Right atrium auricular region (tissue), 2 donors: ENCODE measurements at places on chromosomes 1 and 21. TPM values are rescaled to one million over a fixed set of nuclear protein-coding genes. Genes with fewer than 3 reads are reported as not detected.

Gene MARK1
- total RNA-seq: 12.5 TPM

- no peak for DNase-seq
Observed at GRCh38 chr1:160823296-160823695, 27.3 kb downstream of the LY9 start.

GRCh38 chr21:45381036-45381787 is 23.8 kb upstream of the COL18A1 start:
- no peak for DNase-seq

DNA sequence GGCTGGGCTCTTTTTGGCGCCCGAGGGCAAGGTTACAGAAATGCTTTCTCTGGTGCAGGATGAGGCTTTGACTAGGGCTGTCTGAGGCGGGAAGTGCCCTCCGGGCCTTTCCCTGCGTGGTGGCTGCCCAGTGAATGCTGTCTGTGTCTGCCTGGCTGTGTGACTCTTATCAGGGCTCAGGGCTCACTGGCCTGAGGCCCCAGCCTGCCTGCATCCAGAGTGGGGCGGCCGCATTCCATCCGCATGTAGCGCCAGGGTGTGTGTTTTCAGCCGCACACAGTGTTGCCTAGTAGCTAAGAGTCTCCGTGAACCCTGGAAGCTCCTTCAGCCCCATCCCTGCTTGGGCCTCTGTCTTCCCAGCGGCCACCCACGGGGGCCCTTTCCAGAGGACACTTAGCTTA is 59.1 kb downstream of the FAAP20 start:
- peak; percentile 85 for DNase-seq

DNA sequence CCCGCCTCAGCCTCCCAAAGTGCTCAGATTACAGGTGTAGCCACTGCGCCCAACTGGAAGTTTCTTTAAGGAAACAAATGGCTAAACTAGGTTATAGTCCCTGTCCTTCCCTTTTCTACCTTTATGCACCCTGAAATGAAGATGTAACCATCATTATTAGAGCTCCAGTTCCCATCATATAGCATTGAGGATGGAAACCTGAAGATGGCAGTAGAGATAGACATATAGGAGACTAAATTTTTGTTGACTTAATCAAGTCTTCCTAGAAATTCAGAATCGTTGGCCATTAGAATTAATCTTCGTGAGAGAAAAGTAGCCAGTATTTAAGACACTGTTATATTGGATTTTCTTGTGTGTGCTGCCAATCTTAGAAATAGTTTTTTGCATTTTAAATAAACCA is 1016.3 kb upstream of the NCAM2 start:
- no peak for DNase-seq

Gene CFAP141
- not detected for total RNA-seq

- DNase-seq: no peak
Observed at GRCh38 chr21:42287193-42288083, 27.8 kb downstream of the TFF3 start.

Gene ST6GALNAC3
- total RNA-seq: 9.3 TPM

Gene OR2T35
- not detected for total RNA-seq

Gene MASP2
- total RNA-seq: not detected

DNA sequence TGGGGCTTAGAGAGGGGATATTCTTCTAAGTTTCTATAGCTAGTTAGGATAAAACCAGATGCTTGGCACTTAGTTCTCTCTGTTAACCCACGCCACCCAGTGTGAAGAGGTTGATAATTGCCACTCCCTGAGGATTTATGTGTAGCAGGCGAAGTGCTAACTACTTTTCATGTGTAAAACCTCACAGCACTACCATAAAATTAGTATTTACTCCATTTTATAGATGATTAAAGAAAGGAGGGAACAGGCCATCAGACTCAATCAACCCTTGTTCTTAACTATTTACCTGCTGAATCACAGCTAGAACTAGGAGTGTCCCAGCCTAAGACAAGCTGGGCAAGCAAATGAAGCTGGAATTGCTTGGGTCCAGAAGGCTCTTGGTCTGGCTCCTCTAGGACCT is 8.9 kb downstream of the LIN28A start:
- DNase-seq: no peak

DNA sequence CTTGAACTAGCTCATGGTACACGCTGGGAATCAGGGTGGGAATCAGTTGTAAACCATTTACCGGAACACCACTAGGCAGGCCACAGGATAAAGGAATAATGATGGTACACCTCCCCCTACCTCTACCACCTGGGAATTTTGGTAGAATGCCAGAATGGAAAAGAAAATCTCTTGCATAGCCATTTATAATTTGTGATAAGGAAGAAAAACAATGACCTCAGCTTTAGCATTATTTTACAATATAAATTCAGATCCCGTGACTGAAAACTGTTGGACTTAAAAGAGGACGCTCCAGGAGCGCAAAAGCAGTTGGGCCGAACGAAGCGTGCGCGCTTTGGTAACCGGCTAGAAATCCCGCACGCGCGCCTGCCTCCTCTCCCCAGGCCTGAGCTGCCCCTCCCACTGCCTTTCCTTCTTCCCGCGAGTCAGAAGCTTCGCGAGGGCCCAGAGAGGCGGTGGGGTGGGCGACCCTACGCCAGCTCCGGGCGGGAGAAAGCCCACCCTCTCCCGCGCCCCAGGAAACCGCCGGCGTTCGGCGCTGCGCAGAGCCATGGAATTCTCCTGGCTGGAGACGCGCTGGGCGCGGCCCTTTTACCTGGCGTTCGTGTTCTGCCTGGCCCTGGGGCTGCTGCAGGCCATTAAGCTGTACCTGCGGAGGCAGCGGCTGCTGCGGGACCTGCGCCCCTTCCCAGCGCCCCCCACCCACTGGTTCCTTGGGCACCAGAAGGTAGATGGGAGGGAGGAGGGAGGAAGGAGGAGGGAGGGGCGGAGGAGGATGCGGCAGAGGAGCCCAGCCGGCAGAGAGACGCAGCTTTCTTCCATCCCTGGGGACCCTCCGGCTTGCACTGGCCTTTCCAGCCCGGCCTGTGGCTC is at the start of gene CYP4X1:
Gene CYP4X1 (plus strand): TSS at position 402 of the 873 bp plus-strand sequence. CDS start 149 bp downstream, at position 551.
- no peak for DNase-seq

DNA sequence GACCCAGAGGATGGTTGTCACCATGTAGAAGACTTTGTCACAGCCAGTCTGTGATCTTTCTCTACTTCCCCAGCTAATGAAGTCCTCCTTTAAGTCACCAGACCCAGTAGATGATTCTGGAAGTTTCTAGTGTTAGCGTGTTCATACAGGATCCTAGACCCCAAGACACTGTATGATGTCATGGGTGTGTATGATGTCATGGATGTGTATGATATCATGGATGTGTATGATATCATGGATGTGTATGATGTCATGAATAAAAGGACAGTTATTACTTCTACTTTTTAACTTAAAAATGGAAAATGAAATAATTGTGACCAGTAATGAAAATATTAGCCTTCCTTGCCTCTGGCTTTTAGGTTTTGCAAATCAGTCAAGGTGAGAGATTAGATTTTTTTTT is 260.0 kb downstream of the FMN2 start:
- DNase-seq: no peak

DNA sequence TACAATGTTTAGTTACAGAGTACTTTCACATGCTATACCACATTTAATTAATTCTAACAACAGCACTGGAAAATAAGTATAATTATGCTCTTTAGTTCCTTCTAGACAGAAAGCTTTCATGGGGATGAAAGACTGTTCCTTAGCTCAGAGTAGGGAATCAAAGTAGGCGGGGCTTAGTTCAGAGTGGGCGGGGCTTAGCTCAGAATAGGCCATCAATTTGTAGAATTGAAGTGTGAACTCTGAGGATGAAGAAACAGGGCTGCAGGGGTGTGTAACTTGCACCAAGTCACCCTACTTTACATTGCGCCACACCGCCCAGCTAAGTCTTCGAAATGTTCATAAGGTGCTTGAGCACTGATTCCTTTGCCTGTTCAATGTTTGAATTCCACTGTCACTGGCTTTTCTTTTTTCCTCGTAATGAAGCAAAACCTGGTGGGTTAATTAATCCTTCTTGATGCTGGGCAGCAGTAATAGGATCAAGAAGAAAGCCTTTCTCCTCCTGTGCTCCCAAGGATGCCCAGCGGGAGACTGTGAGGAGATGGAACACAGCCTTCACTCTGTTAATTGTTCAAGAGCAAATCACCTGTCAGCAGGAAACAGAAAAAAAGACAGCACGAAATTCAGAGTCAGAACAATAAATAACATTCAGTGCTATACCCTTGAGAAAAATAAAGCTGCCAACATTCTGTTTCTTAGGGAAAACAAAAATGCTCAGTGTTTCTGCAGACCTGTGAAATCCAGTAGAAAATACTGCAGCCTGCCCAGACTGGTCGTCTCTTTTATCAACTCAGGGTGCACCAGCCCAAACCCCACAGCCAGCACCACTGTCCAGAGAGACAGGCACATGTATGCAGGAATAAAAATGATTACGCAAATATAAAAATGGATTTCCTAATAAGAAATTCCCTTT is 66.5 kb upstream of the CAMK1G start:
- no peak for DNase-seq

Gene TRIM33
- 15.7 TPM for total RNA-seq

DNA sequence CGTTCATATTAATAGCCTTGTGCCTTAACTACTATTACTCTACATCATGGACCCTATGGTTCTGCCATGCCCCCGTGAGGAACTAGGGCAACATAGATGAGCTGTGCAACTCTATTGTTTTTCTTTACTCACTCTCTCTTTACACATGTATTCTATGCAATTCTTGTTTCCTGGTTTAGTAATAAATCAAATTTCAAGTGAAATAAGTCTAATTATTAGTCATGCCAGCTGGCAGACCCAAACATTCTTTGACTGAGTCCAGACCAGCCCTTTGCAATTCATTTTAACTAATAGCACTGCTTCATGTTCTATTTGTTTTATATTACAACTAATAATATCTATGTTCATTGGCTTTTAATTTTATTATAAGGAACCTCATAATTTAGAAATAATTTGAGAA is 789.3 kb upstream of the ADAMTS5 start:
- DNase-seq: no peak

DNA sequence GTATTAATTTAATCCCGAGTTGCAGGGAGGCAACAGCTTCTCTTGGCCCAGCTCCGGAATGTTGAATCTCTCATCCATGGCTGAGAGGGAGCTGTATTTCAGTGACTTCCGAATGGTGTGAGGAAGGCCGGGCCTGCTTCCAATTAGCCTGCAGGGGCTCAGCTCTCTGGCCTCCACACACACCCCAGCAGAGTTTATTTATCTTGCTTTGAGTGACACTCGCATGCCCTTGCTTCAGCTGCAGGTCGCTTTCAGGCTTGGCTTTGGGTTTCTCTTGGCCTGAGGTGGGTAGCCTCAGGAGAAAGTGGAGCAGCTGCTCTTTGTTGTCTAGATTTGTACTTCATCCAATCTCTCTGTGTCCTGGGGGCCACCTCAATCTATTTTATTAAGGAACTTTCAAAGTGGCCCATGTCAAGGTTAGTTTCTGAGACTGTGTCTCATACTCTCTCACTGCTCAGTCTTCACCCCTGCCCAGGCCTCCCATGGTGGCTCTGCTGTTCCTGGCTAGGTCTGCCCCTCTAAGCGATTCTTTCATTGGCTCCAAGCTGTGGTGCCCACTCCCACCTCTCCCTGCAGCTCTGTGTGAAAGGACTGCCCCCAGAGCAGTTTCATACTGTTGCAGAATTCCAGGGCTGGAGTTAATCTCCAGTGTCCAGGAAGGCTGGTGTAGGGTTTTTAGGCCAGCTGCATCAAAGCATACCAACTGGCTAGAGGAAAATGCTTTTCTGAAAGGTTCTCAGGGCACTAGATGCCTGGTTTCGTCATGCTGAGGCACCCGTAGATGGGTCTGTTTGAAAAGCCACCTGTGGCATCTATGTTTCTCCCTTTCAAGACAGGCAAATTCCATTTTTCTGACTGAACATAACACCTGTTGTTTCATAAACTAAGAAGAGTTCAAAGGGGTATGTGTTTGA is 153.5 kb downstream of the PLXNA2 start:
- DNase-seq: no peak

Gene HUNK
- 2.0 TPM for total RNA-seq

DNA sequence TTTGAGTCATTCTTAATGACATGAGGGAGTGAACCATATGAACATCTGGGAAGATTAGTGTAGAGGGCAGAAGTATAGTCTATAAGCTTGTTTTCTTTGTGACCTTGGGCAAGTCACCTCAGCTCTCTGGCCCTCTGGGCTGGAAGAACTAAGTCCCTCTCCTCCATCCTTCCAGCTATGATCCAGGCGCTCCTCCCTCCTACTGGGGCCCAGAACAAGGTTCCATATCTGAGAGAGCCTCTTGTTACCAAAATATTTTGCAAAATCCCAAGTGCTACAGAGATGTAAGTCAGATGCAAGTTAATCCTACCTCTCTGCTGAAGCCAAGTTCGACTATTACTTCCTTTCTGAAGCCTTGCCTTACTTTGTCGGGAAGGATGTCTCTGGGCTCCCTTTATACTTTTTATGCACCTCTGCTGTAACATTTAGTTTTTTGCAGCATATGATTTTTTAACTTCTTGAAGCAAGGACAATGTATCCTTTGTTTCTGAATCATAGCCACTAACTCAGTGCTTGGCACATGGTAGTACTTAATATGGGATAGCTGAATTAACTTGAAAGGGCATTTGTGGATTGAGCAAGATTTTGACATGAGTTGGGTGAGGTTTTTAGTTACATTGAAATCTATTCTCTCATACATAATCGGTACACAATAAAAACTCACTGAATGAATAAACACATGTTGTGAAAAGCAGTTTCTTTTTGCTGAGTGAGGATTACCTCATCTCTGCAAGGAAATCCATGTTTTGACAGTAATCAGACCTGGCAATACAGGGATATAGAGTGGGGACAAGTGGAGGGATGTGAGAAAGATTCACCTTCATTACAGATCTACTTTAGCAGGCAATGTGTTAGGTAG is 54.7 kb upstream of the BEND5 start:
- DNase-seq: no peak

GRCh38 chr1:164953098-164953497 is 394.1 kb downstream of the PBX1 start:
- no peak for DNase-seq

- DNase-seq: no peak
Observed at GRCh38 chr21:21232320-21232719, 234.1 kb downstream of the NCAM2 start.

- no peak for DNase-seq
Observed at GRCh38 chr1:28249866-28250295, 9.4 kb upstream of the SESN2 start.

GRCh38 chr1:163203561-163203960 is 845 bp upstream of the RGS5 start:
- DNase-seq: no peak

- DNase-seq: no peak
Observed at GRCh38 chr1:165845992-165846748, 18.8 kb downstream of the UCK2 start.

GRCh38 chr21:45411810-45412206 is 6.8 kb downstream of the COL18A1 start:
- DNase-seq: no peak

GRCh38 chr1:209880031-209880430 is 52.3 kb downstream of the UTP25 start:
- DNase-seq: no peak

Gene C1orf216
- 13.1 TPM for total RNA-seq

Gene CA6
- total RNA-seq: not detected

- DNase-seq: no peak
Observed at GRCh38 chr1:112735752-112736151, 20.6 kb upstream of the PPM1J start.

Gene BACE2
- total RNA-seq: 50.3 TPM
